ENCODE measurements at places on chromosomes 16 and 17.

DNA sequence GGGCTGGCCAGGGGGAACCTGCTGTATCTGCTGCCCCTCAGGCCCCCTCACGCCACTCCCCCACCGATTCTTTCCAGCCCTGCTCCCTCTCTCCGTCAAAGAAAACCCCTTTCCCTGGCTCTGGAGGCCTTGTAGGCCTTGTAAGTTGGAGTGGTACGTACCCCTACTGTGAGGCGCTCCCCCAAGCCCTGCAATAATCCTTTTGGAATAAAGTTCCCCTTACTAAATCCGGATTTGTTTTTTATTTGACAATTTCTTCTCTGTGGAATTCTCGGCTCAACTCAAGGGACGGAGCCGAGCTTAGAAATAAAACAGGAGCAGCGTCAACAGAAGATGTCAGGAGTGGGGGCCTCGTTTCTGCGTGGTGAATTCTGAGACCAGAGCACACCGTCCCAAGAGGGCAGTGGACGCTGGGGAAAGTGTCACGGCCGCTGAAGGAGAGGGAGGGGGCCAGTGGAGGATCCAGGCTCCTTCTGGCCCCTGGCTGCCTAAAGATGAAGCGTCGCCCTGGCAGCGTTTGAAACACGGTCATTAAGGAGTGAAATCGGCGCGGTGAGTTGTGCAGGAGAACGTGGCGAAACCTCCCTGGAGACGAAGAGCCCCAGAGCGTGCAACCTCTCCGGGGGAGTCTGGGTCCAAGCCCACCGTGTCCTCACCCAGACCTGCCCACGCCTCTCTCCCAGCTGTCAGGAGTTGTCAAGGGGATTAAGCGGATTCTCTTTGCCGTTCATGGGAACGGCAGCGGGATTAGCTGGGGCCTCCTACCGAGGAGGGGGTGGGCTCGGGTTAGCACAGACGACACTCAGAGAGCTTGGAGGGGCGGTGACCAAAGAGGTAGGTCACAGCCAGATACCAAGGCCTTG lies 47.0 kb downstream of the SLC7A5 start:
- DNase-seq = no peak

DNA sequence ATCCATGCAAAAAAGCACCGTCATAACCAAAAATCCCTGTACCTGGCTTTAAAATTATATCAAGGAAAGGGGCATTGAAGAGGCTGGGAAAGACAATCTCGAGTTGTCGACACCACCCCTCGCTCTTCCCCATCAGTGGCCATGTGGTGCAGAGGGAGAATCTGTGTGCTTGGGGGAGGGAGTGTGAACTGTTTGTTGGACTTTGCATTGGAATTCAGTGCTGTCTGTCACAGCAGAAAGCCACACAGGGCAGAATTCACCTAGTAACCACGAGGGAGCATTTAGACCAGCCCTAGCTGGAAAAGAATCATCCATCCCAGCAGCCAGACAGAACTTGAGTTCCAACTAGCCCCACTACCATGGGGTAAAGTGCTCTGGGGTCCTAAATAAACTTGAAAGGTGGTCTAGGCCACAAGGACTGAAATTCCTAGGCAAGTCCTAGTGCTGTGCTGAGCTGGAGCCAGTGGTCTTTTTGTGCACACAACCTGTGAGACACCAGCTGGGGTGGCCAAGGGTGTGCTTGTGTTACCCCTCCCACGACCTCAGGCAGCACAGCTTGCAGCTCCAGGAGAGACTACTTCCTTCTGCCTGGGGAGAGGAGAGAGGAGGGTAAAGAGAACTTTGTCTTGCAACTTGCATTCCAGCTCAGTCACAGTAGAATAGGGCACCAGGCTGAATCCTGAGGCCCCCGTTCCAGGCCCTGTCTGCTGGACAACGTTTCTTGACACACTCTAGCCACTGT lies 11.5 kb upstream of the CEP112 start:
- no peak for DNase-seq

DNA sequence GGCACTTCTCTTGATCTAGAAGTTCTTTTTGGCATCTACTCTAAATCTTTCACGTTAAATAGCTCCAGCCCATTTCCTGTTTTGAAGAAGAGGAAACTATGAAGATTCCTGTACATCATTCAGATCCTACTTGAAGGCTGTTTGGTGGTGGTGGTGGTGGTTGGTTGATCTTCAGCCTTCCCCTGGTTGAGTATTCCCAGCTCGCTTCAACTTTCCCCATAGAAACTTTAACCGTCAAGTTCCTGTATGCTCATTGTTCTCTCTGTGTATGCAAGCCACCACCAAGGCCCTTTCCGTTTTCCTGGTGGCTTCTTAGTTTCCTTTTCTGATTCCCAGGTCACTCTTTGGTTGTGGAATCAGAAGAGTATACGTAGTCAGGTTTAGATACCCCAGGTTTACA lies 3.3 kb downstream of the LRRC46 start:
- DNase-seq = no peak

DNA sequence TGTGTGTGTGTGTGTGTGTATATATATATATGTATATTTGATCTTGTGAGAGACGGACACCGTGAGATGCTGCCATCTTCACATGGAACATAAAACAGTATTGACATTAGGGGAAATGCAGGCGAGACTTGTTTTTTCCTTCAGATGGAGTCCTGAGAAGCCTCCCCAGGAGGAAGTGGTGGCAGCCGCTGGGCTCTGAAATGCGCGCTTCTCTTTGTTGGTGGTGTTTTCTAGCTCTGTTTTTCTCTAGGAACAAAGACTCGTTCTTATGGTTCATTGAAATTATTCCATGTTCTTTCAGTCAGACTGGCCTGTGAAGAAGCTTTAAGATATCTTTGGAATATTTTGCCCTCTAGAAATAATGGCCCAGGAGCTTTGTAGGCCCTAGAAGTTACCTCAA lies 32.9 kb downstream of the SNX29 start:
- no peak for DNase-seq

GRCh38 chr17:33046361-33047255 lies 55.0 kb downstream of the SPACA3 start:
- no peak for DNase-seq

GRCh38 chr16:81564421-81564911 lies 119.9 kb downstream of the CMIP start:
- no peak for DNase-seq

DNA sequence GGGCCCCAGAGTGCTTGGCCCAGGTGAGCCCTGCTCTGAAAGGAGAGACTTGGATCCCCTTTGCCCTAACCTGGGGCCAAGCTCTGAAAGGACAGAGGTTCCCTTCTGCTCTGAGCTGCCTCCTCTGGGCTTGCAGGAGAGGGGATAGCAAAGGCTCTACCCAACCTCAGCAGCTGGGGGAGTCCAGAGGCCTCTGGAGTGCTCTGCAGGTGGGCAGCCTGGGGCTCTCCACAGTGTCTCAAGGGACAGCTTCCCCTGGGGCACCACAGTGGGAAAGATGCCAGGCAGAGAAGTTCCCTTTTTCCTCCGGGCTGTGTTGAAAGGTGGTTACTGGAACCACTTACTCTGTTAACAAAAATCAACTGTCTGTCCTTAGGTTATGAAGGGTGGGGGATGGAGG lies 48.2 kb upstream of the MGAT5B start:
- DNase-seq = no peak

DNA sequence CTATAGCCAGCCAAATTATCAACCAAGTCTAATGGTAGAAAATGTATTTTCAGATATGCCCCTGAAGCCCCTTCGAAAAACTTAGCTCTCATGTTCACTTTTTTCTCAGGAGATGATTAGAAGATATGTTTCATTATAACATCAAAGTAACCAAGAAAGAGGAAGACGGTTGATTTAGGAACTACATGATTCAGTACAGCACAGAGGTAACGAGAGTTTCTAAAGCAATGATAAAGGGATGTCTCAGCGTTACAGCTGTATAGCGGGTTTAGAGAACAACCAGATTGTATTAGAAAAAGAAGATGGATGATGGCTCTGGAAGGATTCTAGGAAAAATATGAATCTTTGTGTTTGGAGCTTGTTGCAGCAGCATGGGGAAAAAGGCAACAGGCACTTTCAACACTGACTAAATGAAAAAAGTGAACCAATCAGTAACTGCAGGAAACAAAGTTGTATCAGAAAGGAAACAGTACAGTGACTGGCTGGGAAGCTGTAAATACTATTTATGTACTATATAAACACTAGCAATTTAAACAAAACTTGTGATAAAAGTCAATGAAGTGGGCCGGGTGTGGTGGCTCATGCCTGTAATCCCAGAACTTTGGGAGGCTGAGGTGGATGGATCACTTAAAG lies 21.5 kb downstream of the MBTD1 start:
- DNase-seq = no peak

DNA sequence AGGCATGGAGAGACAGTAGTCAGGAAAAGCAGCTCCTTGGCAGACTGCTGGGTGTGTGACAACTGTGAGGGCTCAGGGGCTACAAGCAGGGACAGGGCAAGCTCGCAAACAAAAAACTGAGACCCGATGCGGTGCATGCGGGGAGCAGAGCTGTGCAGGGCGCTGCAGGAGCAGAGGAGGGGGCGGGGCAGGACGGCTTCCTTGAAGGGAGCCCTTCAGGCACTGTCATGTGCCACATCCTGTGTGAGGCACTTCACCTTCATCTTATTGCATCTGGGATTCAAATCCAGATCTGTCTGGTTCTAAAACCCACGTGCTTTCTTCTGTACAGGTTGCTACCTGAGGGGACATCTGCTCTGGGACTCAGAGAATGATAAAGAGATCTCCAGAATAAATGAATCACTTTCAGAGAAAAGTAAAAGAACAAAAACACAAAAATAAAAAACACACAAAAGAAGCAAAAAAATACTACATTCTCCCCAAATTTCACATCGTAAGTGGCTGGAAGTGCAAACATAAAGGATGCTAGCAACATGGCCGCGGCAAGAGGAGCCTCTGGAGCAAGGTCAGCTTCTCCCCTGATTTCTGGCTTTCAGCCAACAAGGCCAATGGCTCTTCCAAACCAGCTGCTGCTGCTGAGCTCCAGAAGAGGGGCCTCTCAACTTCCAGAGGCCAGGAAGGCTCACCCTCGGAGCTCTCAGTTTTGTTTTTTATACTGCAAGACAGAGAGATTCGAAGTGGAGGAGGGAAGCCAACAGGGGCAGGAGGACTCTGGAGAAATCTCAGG lies 14.2 kb downstream of the LYRM9 start:
- peak; percentile 16 for DNase-seq

DNA sequence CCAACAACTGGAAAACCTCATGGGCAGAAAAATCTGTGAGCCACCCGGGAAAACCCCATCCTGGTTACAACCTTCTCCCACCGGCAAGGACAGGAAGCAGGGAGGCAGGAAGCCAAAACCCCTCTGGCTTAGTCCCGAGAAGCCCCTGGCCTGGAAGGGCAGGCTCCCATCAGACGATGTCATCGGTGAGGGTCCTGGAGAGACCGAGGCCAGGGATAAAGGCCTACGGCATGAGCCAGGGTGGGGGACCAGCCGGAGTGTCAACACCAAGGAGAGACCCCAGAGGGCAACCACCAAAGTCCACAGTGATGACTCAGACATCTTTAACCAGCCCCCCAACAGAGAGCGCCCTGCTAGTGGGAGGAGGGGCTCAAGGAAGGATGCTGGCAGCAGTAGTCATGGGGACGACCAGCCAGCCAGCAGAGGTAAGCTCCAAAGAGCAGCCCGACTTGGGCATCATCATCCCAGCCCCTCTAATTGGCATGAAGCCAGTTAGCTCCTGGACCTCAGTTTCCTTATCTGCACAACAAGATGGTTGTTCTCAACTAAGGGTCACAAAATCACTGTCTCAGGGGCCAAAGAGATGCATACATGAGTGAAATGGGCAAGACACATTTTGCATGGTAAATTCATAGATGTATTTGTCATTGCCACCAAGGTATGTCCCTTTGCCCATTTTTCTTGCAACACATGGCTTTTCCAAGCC lies 190.7 kb downstream of the KATNIP start:
- no peak for DNase-seq

DNA sequence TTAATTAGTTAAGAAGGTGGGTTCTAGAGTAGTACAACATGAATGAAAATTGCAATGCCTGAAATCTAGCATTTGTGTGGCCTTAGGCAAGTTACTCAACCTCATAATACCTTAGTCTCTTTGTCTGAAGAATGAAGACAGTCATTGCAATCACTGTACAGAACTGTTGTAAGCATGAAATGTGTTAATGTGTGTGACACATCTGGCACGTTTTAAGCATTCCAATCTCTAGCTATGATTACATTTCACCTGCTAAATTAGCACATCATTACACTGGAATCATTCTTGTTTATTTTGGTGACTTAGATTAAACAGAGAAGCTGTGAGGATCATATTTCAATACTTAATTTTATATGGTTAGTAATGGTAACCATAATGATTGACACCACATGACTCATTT lies 629.7 kb upstream of the KIF2B start:
- DNase-seq = no peak

DNA sequence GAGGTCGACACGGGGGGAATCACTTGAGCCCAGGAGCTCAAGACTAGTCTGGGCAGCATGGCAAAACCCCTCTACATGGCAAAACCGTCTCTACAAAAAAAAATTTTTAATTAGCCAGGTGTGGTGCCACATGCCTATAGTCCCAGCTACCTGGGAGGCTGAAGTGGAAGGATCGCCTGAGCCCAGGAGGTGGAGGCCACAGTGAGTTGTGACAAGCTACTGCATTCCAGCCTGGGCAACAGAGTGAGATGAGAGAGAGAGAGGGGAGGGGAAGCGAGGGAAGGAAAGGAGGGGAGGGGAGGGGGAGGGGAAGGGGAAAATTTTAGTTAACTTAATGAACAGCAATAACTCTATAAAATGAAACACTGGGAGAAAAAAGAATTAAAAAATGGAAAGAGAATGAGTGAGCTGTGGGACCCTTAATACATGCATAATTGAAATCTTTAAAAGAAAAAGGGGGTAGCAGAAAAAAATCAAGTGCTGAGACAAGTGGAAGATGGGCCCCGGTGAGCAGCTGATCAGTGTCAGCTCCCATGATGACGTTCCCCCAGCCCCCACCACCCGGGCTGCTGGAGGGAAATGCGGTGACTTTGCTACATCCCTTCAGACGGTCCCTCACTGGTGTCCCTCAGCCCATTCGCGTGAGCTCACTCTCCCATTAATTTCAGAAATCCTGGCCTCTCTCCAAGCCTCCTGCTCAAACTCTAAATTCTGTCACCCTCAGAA lies 2.7 kb downstream of the ASGR2 start:
- no peak for DNase-seq

GRCh38 chr16:78768718-78769117 lies 669.3 kb downstream of the WWOX start:
- DNase-seq = peak; percentile 22

All from activated T-cell treated with anti-CD3 and anti-CD28 coated beads for 24 hours (primary cell).